ENCODE measurements at places on chromosomes 6 and 20. TPM values are rescaled to one million over a fixed set of nuclear protein-coding genes. Genes with fewer than 3 reads are reported as not detected.

The KCNK16 gene
- total RNA-seq: not detected

The ZC2HC1B gene
- total RNA-seq: 0.25 TPM

The ATP6V1G2 gene
- 1.9 TPM for total RNA-seq

DNA sequence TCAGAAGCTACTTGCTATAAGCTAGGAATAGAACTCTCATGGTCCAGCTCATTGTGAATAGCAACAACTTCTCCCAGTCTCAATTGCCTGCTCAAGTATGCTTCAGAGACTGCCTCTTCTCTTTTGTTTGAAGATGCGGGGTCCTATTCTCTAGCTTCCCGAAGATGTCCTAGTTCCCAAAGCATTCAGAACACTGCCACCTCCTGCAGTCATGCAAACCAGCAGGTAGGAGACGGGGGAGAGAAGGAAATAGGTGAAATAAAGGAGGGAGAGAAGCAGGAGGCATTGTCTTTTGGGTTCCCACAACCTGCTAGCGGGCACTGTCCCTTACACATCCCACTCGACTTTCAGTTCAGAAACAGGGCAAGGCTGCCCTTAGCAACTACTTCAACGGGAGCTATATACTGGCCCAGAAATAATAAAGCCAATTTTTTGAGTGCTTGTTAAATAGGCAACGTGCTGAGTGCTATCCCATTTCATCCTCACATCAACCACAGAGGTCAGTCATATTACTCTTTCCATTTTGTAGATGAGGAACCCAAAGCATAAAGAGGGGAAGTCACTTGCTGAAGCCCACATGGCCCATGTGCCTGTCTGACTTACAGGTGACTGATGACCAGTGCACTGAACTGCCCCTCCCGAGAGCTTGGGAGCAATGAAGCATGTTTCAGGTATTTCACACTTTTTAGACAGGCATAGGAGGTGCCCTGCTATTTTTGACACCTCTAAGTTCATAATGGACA is 61.9 kb upstream of the ATXN1 start:
- DNase-seq: no peak
- H3K27ac ChIP-seq: no peak overlapping the region
- H3K36me3 ChIP-seq: no peaks in the 10 kb centered on the region
- no peaks in the 10 kb centered on the region for H3K27me3 ChIP-seq
- no peaks in the 10 kb centered on the region for H3K4me1 ChIP-seq
- H3K4me3 ChIP-seq: no peak overlapping the region

- no peaks in the 10 kb centered on the region for H3K36me3 ChIP-seq
- no peak overlapping the region for H3K4me3 ChIP-seq
- no peaks in the 10 kb centered on the region for H3K27me3 ChIP-seq
- H3K27ac ChIP-seq: no peak overlapping the region
Observed at GRCh38 chr6:74899416-74899815, 306.4 kb downstream of the COL12A1 start.
